ENCODE measurements at places on chromosomes 4 and X.
A peak's percentile ranks its signal among the peaks of the same experiment; 100 is the strongest.

DNA sequence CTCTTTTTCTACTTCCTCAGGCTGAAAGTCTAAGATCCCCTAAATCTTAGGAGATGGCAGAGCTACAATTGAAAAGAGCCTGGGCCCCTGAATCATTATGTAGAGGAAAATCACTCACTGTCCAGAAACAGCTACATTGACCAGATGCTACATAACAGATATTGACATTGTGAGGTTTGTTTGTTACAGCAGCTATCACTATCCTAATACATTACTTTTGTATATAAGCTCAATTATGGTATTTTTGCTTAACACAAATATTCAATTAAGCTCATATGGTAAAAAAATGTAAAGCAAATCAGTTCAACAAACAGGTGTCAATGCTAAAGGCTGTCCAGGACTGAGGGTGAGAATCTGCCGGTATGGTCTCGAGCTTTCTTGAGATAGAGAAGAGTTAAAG, 89.4 kb downstream of the LDB2 start:
- no peak for DNase-seq

DNA sequence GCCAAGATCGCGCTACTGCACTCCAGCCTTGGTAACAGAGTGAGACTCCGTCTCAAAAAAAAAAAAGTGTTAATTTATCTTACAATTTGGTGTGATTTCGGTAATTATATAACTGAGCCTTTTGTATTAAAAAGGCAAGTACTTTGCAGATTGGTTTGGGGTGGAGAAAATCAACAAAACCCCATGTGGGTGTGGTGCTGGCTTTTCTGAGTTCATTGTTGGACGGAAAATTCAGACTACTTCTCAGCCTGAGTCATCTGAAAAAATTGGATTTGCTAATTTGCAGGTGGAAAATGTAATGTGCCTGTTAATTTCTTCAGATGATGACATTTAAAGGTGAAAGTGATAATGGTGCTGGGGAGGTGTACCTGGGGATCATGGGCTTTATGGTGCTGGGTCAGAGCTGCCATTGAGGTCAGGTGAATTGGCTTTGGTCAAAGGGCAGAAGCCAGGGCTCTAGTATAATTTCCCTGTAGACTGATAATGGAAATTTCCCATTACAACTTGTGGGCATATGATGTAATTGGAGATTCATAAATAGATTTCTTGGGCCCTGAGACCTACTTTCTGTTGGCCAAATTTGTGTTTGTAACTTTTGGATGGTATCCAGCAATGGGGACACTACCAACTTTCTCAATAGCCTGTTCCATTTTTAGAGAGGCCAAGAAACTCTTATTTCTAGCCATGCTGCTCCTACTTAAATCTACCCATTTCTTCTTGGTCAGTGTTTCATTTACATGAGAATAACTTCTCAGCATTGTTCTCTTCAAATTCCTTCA, 74.3 kb upstream of the TEX13D start:
- DNase-seq = no peak

DNA sequence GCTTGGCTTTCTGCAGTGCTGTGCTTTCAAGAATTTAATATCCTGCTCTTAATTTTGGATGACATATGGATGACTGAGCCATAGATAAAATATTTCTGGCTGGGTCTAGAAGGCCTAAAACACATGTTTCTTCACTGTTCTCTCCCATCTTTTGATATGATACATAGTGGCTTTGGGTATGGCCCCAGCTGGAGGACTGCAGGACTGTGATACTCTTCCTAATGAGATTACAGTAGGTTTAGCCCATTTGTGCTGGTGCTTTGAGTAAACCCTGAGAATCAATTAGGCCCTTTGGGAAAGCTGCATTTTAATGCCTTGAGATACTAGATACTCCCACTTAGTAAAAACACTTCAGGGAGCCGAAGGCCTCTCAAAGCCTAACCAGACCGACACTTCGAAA, 38.0 kb downstream of the KIT start:
- DNase-seq = no peak

DNA sequence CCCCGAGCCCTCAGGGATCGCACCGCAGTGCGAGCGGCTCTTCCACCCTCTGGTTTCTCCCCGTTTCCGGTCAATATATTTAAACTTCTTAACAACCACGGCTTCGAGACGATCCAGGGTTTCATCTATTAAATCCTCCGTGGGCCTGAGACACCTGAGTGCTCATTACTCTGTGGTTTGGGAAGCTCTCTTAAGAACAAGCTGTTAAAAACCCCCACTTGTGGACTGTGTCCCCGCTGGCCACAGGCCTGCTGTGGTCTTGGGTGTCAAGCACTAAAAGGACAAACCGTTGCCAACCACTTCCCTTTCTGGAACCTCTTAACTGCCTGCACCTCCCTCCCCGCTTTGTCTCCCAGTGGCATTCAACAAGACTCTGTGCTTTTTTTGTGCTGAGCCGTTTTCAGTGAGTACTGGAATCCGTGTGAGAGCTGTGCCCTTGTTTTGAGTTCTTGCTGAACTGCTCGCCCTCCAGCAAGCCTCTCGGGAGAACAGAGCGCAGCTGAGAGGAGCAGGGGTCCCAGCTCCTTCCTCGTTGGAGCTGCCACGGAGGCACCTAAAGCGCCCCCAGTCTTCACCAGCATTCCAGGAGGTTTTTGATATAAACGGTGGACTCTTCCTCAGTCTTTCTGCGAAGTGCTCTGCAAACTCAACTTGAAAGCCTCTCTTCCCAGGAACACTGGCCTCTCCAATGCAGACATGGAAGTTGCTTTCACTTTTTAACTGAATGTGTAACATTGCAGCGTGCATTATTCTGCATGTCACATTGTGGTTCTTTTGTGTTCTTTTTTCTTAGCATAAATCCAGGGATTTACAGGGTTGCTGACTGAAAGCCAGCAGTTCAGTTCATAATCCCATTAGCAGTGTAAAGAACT, 691 bp upstream of the IGFBP7 start:
- no peak for DNase-seq

DNA sequence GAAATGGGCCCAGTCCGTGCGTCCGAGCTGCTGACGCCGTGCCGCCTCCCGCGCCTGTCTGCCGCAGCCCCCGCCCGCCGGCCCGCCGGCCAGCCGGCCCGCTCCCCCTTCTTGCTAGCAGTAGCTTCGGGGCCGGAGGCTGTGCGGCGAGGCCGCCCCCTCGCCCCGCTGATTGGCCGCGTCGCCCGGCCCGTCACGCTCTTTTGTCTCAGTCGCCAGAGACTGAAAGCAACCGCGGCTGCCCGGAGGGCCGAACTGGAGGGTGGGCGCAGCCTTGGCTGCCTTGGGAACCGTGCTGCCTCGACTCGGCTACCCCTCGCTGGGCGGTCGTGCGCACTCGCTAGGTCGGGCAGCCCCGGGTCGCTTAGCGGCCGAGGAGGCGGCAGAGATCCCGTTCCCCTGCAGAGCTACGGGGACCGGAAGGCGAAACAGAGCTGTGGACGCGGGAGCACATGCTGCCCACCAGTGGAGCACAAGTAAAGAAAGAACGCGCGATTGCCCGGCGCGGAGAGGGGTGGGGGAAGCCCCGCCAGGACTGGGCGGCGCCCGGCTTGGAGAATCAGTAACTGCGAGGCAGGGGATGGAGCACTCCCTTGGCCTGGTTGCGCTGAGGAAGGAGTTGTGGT, at the start of gene ZCCHC18:
Gene ZCCHC18, plus strand, starts transcription at position 198 of the 626 bp plus-strand sequence. CDS start 1,589 bp downstream, outside the sequence.
- DNase-seq = peak; percentile 43

- DNase-seq = no peak
Measured at GRCh38 chrX:150405006-150405405, 41.9 kb downstream of the MAMLD1 start.

- no peak for DNase-seq
Measured at GRCh38 chr4:124953061-124953460, 240.5 kb upstream of the ANKRD50 start.

DNA sequence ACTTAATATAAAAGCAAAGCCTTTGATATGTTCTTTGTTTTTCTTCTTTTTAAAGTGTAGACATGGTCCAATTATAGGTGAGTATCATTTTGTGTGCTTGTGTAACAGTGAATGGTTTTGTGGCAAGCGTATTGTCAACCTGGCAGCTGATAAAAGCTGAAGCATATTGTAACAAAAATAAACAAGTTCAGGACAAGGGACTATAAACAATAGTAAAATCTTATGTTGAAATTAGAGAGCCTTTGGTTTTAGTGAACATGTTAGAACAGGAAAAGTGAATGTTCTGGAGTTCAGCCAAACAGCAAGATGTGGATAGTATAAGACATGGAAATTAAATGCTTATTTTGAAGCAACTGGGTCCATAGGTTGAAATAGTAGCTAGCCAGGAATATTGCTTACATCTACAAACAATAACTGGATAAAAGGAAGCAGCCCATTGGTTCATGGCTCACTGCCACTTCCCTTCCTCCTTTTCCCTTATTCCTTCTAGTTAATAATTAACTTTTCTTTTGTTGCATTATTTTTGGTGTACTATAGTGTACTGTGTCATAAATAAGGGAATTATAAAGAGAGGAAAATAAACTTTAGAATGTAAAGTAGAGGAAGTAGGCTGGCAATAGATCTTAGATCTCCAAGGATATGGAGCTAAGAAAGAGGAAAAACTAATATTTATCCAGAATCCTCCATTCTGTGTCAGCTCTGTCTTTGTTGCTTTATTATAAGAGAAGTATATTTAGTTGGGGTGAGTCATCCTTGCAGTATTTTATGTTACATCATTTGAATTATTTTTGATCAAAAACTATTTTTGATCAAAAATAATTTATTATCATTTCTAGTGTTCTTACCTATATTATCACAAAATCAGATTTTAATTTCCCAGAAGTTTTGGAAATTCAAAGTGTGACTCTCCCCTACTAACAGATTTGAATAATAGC, 65.6 kb downstream of the MRPL1 start:
- peak; percentile 52 for DNase-seq

DNA sequence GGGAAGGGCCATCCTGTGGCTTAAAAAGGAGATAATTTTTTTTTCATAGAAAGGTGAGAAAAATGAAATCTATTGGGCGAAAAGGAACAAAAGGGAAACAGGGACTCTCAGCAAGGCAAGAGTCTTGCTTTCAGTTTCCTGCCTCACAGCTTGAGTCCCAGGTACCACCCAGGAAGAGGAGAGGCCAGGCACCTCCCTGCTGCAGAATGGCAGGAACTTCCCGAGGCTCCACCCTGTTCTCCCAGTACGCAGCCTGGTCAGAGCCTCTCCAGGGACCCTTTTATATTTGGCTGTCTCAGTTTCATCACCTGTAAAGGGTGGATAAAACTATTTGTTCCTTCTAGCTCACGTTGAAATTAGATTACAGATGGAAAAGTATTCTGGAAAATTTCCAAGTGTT, 33.8 kb downstream of the UCHL1 start:
- no peak for DNase-seq

DNA sequence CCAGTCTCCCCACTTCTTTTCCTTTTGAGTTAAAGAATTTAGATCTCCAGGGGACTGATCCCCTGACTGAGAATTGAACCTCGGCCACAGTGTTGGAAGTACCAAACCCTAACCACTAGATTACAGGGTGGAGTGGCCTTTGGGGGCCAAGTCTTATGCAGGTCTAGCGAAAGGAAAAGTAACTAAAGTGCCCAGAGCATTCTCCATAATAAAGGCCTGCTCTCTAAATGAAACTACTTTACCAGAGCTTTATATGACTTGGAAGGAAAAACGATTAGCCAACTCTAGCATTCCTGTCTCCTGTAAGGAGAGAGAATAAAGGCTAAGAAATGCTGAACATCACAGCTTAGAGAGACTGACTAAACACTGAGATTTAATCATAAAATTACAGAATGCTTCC, 788.0 kb downstream of the C4orf33 start:
- no peak for DNase-seq

- no peak for DNase-seq
Measured at GRCh38 chr4:102959496-102959895, 60.0 kb downstream of the SLC9B1 start.

DNA sequence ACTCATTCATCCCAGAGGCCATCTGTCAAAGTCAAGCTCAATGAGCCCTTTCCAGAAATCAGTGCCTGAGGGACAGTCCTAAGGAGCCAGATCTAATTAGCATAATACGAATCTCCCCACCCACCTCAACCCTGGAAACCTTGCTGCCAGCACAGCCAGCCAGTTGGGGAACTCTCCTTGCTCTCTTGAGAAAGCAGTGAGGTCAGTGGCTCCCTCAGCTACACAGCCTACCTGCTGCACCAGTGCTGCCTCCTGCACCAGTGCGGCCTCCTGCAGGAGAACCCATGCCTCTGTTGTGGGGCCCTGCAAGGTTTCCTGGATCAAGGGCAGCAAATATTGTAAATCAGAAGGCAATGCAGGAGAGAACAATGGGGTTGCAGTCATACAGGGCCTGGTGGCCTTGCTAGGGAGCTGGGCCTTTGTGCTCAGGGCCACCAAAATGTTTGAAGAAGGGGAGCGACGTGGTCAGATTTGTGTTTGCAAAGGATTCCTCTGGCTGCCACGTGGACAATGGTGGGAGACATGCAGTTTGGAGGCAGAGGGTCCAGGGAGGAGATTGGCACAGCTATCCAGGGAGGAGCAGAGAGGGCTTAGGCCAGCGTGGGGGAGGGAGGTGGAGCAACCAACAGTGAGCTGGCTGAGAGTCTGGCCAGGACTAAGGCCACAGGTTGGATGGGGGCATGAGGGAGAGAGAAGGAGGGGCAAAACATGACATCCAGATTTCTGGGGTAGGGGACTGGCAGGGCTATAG, 124.3 kb upstream of the MAMLD1 start:
- DNase-seq = no peak

DNA sequence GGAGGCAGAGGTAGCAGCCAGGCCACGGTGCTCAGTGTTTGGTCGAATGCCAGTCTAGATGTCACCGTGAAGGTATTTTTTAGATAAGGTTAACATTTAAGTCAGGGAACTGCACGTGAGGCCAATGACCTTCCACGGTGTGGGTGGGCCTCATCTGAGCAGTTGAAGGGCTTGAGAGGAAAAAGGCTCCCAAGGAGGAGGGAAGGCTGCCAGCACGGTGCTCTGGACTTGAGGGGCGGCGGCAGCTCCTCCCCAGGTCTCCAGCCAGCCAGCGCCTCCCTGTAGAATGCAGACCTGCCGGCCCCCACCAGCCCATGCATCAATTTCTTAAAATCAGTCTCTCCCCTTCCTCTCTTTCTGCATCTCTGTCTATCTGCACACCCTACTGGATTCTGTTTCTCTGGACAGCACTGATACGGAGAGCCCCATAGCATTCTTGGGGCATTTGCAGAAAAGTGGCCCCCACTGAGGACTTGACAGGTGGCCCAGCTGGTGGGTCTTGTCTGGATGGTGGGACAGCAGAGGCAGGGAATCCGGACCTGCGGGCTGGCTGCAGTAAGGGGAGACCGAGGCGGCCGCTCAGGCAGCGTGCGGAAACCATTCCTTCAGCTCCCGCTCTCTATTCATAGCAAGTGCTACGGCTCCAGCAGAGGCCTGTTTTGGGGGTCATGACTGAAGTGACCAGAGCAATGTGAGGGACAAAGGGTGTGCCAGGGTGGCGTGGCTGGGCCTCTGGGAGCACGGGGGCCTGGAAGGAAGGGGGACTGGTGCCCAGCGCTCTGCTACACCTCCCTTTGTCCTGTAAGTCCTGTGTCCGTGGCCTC, 7.9 kb upstream of the RGS12 start:
- no peak for DNase-seq

DNA sequence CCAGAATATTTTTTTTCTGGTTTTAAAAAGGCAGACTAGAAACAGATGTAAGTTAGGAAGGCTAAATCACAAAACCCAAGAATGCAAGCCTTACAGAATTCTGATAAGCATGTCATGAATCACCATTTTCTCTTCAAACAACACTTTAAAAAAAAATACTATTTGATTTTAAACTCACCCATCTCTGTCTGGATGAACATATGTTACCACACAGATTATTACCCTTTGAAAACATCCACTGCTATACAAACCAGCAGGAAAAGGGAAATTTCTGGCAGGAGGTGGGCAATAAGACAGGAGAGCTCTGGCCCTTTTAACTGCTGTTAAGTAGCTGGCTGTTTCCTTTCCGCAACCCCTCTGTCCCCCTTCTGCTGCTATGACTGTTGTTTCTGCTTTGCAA, 317.7 kb upstream of the NOCT start:
- no peak for DNase-seq
